ENCODE measurements at places on chromosomes 13 and 19.

GRCh38 chr19:1066748-1067340 is at the start of gene ARHGAP45:
TSS of gene ARHGAP45 (plus strand) at chr19:1067167. CDS start at chr19:1067406, 239 bp downstream.
- DNase-seq: peak; percentile 82

- DNase-seq: no peak
Observed at GRCh38 chr13:23718996-23719395, 148.8 kb downstream of the TNFRSF19 start.

- peak; percentile 57 for DNase-seq
Observed at GRCh38 chr19:49106648-49107135, 7.5 kb upstream of the LIN7B start.

DNA sequence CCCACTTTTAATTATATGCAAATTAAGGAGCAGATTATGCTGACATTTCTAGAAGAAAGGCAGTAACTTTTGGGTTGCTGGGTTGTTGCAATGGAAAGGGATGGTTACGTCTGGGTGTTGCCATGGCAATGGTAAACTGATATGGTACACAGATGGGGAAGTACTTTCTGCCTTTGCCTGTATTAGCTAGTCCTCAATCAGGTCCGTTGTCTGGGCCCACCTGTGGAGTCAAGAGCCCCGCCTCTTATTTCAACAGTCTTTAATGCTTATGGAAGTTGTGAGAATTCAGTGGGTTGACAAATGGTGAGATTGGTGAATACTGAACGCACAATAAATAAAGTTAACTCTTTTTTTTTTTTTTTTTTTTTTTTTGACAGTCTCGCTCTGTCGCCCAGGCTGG is 30.6 kb upstream of the DPP9 start:
- no peak for DNase-seq

- DNase-seq: no peak
Observed at GRCh38 chr19:31264041-31264778, 85.0 kb downstream of the TSHZ3 start.

DNA sequence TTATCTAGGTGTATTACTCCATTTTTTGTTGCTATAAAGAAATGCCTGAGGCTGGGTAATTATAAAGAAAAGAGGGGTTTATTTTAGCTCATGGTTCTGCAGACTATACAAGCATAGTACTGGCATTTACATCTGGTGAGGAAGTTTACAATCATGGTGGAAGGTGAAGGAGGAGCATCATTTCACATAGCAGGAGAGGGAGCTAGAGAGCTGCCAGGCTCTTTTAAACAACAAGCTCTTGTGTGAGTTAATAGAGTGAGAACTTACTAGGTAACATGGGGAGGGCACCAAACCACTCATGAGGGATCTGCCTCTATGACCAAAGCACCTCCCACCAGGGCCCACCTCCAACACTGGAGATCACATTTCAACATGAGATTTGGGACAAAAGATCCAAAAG is 221.7 kb upstream of the GPC6 start:
- DNase-seq: no peak
